ENCODE measurements at places on chromosomes 4 and X.

DNA sequence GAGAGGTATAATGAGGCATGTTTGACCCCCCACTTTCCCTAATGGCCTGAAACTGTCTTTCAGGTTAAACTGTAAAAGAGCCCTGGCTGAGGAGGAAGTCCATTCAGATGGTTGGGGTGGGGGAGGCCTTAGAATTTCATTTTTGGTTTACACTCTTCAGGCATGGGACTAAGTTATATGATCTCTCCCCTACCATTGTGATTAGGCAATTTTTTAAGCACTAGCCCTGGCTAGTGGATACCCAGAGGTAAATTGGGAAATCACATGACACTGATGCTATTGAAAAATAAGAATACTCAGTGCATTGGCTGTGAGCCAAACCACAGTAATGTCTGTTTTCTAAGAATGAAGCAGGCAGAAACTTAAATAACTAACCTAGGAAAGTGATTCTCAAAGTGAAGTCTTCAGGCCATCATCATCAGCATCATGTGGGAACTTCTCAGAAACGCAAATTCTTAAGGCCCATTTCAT, 149.7 kb downstream of the RRAGB start:
- no peak for DNase-seq

- DNase-seq: no peak
Measured at GRCh38 chrX:11351375-11352295, 58.4 kb downstream of the AMELX start.

DNA sequence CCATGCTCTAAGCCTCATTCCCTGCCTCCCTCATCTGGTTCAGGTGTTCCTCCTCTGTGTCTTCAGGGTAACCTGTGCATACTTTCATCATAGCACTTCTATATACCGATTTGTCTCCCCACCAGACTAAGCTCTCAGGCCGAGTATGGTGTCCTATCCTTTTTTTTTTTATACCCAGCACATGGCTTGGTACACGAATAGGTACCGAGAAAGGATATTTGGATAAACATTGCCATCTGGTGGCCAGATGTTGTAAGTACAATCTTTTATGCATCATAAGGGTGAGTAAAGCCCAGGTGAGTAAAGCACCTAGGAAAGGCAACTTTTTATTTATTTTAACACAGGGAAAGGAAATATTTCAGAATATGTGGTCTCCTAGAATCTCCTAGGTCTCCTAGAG, 68.4 kb downstream of the MID2 start:
- DNase-seq: no peak

DNA sequence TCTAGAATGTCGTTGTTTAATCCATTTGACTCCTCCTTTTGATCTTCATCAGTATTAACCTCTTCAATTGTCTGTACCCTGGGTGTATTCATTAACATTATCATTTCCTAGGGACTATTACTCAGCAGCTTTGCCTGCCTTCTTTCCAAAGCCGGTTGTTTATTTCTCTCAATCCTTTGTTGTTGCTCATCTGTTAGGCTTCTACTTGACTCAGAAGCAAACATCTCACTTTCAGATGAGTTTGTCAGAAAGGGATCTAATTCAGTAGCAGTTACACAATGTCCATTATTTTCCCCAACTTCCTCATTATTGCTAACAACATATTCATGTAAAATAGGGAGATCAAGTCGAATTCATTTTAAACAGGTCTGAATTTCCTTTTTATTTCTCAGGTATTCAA, 22.1 kb upstream of the HSD17B10 start:
- no peak for DNase-seq

- no peak for DNase-seq
Measured at GRCh38 chr4:116073051-116073450, 959.6 kb upstream of the NDST4 start.

GRCh38 chr4:153643406-153644383, 40.4 kb upstream of the TLR2 start:
- no peak for DNase-seq

GRCh38 chrX:136636121-136636520, 11.8 kb upstream of the CD40LG start:
- no peak for DNase-seq

DNA sequence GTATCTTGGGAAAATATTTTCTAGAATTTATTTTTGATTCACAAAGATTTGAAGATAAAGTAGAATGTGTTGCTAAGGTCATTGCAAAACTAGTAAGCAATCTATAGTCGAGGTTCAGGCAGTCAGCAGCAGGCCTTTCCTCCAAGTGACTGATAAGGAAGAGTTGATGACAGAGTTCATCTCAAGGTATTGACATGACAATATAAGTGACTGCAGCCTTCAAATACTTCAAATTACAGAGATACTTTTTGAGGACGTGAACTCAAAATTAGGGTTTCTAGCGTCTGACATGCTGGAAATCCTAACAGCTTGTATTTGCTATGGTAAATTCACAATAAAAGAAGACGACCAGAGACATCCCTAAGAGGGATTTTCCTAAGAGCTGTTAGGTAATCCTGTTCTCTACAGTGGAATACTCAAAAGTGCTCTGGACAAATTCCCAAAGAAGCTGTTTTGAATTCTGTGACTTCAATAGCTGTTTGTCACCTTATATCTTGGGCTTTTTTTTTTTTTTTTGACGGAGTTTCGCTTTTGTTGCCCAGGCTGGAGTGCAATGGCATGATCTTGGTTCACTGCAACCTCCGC, 7.4 kb downstream of the ARHGAP10 start:
- no peak for DNase-seq

- no peak for DNase-seq
Measured at GRCh38 chrX:41716222-41716621, 7.8 kb upstream of the GPR82 start.

DNA sequence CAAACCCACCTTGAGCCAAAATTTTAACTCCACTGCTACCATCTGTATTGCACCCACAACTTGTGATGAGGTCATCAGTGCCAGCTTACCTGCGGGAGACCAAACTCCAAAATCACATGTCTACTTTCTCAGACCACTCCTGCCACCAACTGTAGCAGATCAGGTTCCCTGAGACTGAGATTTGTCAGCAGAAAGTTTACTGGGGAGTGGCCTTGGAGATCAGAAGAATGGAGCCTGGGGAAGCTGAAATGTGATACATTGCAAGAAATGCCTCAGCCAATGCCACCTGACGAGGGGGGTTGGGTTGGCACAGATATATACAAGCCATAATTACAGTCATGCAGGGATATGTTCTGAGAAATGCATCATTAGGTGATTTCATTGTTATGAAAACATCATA, 19.1 kb downstream of the HAUS3 start:
- DNase-seq: no peak

- no peak for DNase-seq
Measured at GRCh38 chrX:17405225-17405969, 30.4 kb downstream of the NHS start.

GRCh38 chr4:40032785-40033184, 23.9 kb upstream of the N4BP2 start:
- DNase-seq: no peak

DNA sequence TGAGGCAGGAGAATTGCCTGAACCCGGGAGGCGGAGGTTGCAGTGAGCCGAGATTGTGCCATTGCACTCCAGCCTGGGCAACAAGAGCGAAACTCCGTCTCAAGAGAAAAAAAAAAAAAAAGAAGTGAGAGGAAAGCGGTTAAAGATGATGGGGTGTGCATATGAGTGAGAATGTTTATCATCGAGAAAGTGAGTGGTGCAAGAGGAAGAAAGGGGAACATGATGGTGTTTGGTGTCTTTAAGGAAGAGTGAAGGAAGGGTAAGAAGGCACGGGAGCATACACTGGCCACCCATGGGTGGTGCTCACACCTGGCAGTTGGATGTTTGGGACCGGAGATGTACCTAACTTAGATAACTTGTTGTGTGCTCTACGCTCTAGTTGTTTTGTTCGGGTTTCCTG, 62.2 kb downstream of the STOX2 start:
- no peak for DNase-seq

GRCh38 chr4:28702571-28702970, 1841.9 kb downstream of the STIM2 start:
- no peak for DNase-seq

GRCh38 chr4:21845663-21846062, 102.9 kb downstream of the KCNIP4 start:
- DNase-seq: no peak

DNA sequence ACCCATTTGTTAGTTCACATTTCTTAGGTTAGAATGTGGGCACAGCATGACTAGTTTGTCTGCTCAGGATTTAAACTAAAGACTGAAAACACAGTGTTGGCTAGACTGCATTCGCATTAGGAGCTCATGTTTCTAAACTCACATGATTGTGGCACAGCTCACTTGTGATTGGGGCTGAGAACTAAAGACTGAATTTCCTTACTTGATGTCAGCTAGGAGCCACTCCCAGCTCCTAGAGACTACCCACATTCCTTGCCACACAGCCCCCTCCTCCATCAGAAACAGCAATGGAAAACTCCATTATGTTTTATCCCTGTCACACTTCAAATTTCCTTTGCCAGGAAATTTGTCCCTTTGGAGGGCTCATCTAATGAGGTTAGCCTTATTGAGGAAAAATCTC, 170.2 kb upstream of the NUDT6 start:
- no peak for DNase-seq

DNA sequence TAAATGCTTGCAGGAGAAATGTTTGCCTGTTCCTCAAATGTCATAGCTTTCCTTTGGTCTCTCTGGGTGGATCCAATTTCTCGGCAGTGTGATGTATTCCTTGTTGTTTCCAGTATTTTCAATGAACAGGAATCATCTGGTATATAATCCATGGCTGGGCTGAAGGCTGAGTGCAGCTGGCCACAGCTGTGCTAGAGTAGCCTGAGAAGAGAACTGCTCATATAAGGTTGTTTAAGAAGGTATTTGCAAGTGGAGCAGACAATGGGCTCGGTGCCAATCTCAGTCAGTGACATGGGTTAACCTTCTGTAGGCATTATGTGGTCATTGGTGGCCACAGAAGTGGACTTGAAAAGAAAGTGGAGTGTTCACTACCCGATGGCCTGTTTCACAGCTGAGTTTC, 390.3 kb downstream of the SPRY1 start:
- no peak for DNase-seq

DNA sequence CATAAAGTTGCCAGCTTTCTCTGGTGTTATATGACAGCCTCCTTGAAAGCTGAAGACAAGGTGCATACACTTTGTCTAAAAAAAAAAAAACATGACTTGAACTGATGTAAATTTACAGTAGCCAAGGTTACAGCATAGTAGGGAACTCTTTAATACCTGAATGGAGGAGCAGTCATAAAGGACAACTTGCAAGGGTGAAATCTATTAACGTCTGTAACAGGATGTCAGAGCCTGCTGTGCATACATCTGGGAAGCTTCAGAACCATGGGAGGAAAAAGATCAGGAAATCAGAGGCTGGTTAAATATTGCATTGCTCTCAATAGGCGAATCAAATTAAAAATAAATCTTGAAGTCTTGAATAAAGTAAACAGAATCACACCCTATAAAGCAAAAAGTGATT, 484.0 kb upstream of the CTSO start:
- DNase-seq: no peak

DNA sequence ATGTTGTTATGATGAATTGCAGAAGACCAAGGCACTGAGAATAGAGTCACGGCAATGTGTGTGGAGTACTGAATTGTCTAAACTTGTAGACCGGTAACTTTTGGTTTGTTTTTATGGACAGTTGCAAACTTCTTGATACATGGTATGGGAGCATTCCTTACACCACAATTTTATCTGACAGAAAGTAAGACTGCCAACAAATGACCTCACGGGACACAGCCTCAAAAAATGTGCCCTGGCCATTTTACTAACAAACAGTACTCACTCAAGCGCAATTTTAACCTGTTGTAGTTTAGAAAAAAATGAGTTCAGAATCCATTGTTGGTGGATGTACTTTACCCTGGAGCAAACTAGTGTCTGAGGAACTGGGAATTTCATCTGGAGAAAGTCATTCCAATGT, 321.2 kb downstream of the CAMK2D start:
- DNase-seq: no peak

DNA sequence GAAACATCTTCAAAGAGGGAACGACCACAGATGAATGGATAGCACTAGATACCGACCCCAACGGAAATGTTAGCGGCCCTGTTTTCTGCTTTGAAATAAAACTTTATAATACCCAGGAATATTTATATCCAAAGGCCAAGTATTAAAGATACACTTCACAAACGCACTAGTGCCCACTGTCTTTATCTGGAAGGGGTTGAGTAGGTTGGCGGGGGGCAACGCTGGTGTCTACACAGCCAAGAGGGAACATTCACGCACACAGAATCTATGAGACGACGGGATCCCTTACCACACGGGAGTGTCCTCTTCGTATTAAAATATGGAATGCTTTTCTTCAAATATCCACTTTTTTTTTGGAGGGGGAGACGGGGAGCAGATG, 3.3 kb downstream of the HAND2 start:
- DNase-seq: no peak

GRCh38 chr4:105306158-105306781, 159.6 kb downstream of the TET2 start:
- DNase-seq: no peak

DNA sequence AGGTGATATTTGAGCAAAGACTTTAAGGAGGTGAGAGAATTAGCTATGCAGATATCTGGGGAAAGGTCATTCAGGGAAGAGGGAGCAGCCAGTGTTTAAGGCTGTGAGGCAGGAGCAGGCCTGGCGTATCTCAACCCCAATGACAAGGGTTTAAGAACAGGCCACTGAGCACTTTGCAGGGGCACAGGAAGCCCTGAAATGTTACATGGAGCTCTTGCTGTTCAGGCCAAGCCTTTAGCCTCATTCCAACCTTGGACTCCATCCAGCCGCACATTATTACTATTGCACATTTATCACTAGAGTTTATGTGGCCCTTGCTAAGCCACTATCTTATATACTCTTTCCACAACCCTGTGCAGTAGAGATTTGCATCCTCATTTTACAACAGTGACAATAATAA, 114.0 kb downstream of the EFNB1 start:
- no peak for DNase-seq

GRCh38 chr4:48774760-48775710, 5.0 kb downstream of the FRYL start:
- no peak for DNase-seq

GRCh38 chr4:180437601-180438000, 1805.6 kb upstream of the TENM3 start:
- no peak for DNase-seq

- DNase-seq: no peak
Measured at GRCh38 chr4:124642846-124643245, 69.7 kb downstream of the ANKRD50 start.

- no peak for DNase-seq
Measured at GRCh38 chrX:72142794-72143608, 11.3 kb upstream of the RTL5 start.

- DNase-seq: no peak
Measured at GRCh38 chr4:26717332-26717731, 133.4 kb downstream of the TBC1D19 start.

DNA sequence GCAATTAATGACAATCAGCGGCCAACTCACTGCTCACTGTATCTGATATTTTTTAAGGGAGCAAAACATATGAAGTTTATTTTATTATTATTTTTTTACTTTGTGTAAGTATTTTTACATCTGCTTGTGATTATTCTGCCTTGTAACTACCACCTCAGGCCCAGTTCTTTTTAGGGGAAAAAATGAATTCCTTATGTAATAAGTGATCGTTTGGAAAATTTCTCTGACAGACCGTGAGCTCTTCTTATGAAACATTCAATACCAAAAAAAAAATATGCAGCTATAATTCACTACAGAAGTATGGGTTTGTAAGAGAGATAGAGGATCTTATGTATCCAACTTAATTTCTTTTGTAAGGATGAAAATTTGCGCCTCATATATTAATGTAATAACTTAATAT, 33.5 kb upstream of the STOX2 start:
- no peak for DNase-seq
